ENCODE measurements at places on chromosomes 4 and X.

DNA sequence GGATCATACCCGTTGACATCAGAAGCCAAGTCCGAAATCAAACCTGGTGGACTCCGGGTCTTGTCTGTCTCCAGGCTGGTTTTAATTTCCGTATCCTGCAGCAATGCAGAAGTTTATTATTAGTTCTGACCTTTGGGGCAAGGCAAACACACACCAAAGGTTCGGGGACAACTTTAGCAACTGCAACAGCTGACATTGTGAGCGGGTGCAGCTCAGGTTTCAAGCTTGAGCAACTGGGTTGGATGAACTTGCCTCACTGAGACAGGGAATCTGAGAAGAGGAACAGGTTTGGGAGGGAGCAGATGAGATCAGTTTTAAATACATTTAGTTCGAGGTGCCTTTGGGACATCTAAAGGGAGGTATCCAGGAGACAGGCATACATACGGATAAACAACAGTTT lies 110.7 kb downstream of the GNL3L start:
- no peak for DNase-seq

- no peak for DNase-seq
Observed at GRCh38 chr4:4361883-4362282, 25.0 kb upstream of the NSG1 start.

DNA sequence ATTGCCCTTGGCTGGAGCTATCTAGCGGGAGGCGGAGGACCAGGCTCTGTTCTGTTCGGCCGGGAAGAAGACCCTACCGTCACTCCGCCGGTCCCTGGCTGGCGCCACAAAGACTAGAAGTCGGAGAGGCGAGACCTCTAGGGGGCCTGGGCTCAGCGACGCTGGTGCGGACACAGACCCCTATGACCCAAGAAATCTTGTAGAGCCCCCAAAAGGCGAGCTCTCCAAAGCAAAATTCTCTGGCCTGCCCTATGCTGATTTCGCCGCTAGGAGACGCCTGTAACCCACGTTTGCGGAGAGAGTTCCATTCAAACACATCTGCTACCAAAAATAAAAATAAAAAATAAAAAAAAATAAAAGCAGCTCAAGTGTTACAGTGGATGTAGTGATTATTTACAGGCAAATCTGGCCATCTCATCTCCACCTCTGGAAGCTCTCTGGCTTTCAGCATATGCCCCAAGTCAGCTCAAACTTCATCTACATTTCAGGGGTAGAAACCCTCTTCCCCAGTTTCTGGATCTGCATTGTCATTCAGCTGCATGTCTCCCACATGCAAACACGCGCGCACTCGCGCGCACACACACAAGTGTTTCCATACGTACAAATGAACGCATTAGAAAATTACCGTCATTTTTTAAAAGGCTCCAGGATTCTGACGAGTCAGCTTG lies 2.4 kb upstream of the PCDH10 start:
- no peak for DNase-seq

- peak; percentile 95 for DNase-seq
Observed at GRCh38 chr4:1684506-1685234, 557 bp upstream of the FAM53A start.

- DNase-seq: no peak
Observed at GRCh38 chr4:142600952-142601351, 245.1 kb downstream of the INPP4B start.

- DNase-seq: no peak
Observed at GRCh38 chr4:120052856-120053255, 13.8 kb downstream of the MAD2L1 start.

DNA sequence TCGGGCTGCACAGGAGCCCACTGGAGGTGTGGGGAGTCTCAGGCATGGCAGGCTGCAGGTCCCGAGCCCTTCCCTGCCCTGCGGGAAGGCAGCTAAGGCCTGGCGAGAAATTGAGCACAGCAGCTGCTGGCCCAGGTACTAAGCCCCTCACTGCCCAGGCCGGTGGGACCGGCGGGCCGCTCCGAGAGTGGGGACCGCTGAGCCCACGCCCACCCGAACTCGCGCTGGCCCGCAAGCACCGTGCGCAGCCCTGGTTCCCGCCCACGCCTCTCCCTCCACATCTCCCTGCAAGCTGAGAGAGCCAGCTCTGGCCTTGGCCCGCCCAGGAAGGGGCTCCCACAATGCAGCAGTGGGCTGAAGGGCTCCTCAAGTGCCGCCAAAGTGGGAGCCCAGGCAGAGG lies 82.0 kb upstream of the NEIL3 start:
- no peak for DNase-seq

- DNase-seq: no peak
Observed at GRCh38 chrX:44265559-44265958, 77.9 kb downstream of the EFHC2 start.

GRCh38 chrX:42837101-42837726 lies 59.3 kb upstream of the PPP1R2C start:
- no peak for DNase-seq

- no peak for DNase-seq
Observed at GRCh38 chr4:138609943-138610350, 367.8 kb upstream of the SLC7A11 start.

- no peak for DNase-seq
Observed at GRCh38 chr4:55524844-55525571, 21.7 kb downstream of the CLOCK start.

DNA sequence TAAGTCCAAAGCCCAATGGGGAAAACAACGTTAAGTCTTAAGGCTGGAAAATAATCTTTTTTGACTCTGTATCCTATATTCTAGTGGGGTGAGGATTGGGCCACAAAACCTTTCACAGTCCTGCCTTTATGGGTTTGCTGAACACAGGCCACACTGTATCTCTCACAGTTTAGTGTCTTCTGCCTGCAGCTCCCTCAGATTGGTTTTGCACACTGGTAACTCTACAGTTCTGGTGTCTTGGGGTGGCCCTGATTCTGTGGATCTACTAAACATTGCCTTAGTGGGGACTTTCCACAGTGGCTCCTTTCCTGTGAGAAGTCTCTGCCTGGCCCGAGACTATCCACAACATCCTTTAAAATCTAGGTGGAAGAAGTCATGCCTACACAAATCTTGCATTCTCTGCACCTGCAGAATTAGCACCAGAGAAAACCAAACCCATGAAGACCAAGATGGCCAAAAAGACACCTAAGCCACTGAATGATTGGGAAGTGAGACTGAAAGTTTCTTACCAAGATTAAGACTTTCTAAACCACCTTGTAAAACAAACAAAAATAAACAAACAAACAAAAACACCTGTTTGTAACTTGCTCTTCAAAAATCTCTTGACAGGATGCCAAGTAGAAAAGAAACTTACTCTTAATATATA lies 150.4 kb upstream of the PCDH10 start:
- DNase-seq: no peak

DNA sequence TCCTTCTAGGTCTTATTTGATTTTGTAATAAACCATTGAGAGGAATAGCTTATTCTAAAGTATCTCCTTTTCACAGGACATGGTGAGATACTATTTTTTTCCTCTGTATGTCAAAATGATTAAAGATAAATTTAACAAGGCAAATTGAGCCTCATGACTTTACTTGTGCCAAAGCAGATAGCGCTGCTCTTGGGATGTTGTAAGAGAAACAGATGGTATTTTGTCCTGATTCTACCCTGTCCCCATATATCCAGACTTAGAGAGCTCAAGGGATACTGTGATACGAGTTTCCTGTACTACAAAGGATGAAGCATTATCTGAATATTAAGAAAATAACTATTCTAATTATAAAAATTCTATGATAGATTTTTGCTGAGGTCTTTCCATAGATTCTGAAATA lies 34.0 kb downstream of the EMCN start:
- DNase-seq: no peak

GRCh38 chr4:134243742-134244713 lies 42.4 kb upstream of the PABPC4L start:
- no peak for DNase-seq

DNA sequence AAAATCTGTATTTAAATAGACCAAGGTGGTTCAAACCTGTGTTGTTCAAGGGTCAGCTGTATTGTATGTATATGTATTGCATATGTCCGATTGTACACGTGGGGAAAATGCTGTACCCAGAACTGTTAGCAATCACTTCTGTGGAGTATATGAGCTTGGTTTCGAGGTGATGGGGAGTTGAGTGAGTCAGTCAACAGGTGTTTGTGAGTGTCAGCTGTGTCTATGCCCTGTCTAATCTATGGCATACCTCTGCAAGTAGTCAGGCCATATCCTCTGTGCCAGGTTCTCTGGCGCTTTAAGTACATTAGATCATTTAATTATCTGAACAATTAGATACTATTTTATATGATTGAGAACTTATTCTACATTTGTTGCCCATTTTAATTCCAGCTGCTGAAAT lies 7.4 kb downstream of the ZRSR2 start:
- no peak for DNase-seq

DNA sequence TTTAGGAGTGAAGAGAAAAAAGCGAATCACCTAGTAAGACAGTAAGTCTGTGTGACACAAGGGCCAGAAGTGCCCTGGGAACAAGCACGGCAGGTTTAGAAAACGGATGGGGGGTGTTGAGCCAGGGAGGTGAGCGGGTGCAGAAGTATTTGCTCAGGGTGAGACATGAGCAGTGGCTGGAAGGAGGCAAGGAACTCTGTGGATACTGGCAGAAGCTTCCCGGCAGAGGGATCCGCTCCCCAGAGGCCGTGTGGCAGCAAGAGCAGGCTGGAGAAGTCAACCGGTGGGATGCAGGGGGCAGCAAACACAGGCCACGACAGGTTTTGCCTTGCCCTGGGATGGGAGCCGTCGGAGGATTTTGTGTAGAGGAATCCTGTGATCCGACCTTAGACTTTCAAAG lies 2.3 kb upstream of the UVSSA start:
- no peak for DNase-seq

GRCh38 chr4:116628598-116628997 lies 456.8 kb downstream of the TRAM1L1 start:
- no peak for DNase-seq

DNA sequence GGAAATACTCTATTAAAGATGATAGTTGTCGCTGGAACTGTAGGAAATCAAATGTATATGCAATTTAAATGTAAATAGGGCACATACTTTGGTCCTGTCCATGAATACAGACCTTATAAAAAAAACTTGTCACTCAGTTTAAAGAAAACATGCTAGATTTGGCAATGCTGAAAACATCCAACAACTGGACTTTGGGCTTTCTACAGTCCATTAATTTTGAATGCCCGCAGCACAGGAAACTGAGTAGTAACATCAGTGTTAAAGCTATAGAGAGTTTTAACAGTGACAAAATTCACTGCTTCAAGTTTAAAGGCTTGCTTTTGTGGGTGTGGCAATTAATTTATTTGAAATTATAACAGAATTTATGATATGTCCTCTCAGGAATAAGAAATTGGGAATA lies 578.4 kb downstream of the TRIML1 start:
- DNase-seq: no peak

- DNase-seq: no peak
Observed at GRCh38 chrX:14956813-14957582, 83.8 kb downstream of the MOSPD2 start.

- no peak for DNase-seq
Observed at GRCh38 chr4:53706422-53707032, 115.2 kb upstream of the LNX1 start.

- DNase-seq: no peak
Observed at GRCh38 chr4:172819353-172819752, 349.3 kb upstream of the GALNT7 start.

GRCh38 chrX:3518870-3519269 lies 172.4 kb upstream of the MXRA5 start:
- DNase-seq: no peak

- no peak for DNase-seq
Observed at GRCh38 chr4:165844161-165844560, 28.9 kb upstream of the TLL1 start.

DNA sequence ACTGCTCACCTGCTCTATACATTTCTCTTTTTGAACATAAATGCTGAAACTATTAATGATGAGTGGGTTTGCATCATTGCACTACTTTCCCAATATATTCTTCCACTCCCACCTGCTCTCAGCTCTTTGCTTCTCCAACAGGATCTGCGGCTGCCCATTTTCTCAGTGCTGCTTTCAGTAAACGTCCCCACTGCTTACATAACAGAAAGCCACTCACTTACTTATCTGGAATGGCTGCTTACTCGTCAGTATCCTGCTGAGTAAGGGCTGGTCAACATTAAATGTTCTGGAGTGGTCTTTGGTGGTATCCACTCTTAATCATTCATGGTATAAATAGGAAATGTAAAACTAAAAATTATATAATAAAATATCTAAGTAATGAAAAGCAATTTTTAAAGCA lies 112.8 kb upstream of the HPF1 start:
- DNase-seq: no peak

DNA sequence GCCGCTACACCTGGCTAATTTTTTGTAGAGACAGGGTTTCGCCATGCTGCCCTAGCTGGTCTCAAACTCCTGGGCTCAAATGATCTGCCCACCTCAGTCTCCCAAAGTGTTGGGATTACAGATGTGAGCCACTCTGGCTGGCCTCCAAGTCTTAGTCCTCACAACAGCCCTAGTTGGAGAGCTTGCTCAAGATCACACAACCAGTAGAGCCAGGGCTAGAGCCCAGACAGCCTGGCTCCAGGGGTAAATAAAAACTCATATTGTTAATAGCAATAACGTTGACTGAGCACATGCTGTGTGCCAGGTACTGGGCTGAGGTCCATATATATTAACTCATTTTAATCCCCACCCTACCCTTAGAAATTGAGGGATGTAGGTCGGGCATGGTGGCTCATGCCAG lies 7.3 kb upstream of the JAKMIP1 start:
- no peak for DNase-seq

- no peak for DNase-seq
Observed at GRCh38 chrX:103360092-103360491, 3.8 kb downstream of the TCEAL9 start.

DNA sequence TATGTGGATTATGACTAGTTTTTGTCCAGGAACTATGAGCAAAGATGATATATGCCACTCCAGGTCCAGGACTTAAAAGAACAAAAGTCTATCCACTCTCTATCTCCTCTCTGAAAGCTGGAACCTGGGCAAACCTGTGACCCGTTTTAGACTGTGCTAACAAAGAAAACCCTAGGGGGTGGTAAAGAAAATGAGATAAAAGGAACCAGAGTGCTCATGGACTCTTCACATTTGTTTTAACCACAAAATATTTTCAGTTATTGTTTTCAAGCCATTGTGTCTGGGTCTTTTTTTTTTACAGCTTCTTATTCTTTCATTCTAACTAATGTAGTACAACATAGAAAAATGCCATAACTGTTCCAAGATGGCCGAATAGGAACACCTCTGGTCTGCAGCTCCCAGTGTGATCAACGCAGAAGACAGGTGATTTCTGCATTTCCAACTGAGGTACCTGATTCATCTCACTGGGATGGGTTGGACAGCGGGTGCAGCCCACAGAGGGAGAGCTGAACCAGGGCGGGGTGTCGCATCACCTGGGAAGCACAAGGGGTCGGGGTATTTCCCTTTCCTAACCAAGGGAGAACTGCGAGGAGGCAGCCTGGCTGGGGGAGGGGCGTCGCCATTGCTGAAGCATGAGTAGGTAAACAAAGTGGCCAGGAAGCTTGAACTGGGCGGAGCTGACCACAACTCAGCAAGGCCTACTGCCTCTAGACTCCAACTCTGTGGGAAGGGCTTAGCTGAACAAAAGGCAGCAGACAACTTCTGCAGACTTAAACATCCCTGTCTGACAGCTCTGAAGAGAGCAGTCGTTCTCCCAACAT lies 45.1 kb downstream of the CHM start:
- DNase-seq: peak; percentile 30

GRCh38 chr4:174794543-174795094 lies 34.4 kb downstream of the GLRA3 start:
- DNase-seq: no peak

- no peak for DNase-seq
Observed at GRCh38 chr4:168920441-168921065, 89.5 kb downstream of the CBR4 start.
